ENCODE measurements at places on chromosomes 11 and 22. TPM values are rescaled to one million over a fixed set of nuclear protein-coding genes. Genes with fewer than 3 reads are reported as not detected.

DNA sequence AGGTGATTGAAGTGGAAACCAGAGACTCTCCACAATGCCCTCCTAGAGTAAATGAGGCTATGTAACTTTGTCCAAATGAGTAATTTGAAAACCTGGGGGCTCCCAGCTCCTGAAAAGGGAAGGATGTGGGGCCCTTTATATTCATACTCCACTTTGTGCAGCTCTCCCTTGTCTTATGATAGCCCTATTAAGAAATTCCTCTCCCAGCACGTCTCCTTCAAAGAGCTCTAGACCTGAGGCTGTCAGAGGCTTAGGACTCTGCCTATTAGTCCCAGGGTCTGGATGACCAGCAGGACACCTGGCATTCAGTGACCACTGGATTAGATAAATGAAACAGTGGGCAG lies 2.1 kb downstream of the SLC43A1 start:
- H3K36me3 ChIP-seq: no peaks in the 10 kb centered on the region
- H3K4me1 ChIP-seq: peaks cover 40% of the 10 kb centered on the region
- H3K27me3 ChIP-seq: no peaks in the 10 kb centered on the region
- peak overlapping the region; percentile 94 for H3K4me3 ChIP-seq
- no peak overlapping the region for H3K27ac ChIP-seq
- DNase-seq: no peak

DNA sequence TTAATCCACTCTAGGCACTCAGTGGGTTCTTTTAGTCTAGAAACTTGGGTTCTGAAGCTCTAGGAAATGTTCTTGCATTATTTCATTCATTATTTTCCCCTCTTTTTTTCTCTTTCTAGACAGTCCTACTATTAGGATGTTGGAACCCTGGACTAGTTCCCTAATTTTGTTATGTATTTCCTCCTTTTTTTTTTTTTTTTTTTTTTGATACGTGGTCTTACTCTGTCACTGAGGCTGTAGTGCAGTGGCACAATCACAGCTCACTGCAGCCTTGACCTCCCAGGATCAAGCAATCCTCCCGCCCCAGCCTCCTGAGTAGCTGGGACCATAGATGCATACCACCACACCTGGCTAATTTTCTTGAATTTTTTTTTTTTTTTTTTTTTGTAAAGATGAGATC lies 9.4 kb downstream of the UPB1 start:
- H3K4me3 ChIP-seq: no peak overlapping the region
- no peaks in the 10 kb centered on the region for H3K36me3 ChIP-seq
- H3K27me3 ChIP-seq: no peaks in the 10 kb centered on the region
- peaks cover 29% of the 10 kb centered on the region for H3K4me1 ChIP-seq

- peaks cover 26% of the 10 kb centered on the region for H3K4me1 ChIP-seq
- H3K27ac ChIP-seq: no peak overlapping the region
- H3K36me3 ChIP-seq: peaks cover 6% of the 10 kb centered on the region
- H3K4me3 ChIP-seq: no peak overlapping the region
These were observed 31.4 kb downstream of the NF2 start for GRCh38 chr22:29634847-29635246.

DNA sequence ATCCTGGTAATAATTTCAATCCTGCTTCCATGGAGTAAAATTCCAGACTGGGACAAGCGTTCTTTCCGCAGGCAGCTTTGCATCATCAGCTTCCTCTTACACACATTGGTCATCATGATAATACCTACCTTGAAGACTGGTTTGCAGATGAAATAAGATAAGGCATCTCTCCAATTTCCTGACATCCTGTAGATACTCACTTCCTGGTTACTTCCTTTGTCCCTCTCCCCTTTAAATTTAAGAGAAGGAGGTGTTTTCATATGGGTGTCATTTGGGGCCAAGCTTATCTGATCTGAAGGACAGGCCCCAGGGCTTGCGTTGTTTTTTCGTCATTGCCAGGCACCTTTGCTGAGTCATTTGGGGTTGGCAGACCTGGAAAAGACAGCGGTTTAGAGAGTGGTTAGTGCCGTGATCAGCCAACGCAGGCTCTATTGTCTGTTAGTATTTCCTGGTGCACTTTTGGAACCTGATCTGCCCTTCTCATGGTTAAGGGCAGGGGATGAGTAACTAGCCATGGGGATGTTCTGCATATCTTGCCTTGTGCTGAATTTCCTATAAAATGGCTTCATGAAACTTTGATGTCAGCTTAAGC lies 24.1 kb downstream of the GRAMD1B start:
- no peaks in the 10 kb centered on the region for H3K27me3 ChIP-seq
- H3K36me3 ChIP-seq: no peaks in the 10 kb centered on the region
- peaks cover 3% of the 10 kb centered on the region for H3K4me1 ChIP-seq
- H3K27ac ChIP-seq: no peak overlapping the region
- no peak overlapping the region for H3K4me3 ChIP-seq

- DNase-seq: no peak
- no peak overlapping the region for H3K4me3 ChIP-seq
These were observed 156.3 kb downstream of the GRM5 start for GRCh38 chr11:88909500-88909899.

The EFCAB6 gene
- polyA plus RNA-seq: not detected

GRCh38 chr11:395866-396265 lies 1.9 kb downstream of the PKP3 start:
- no peaks in the 10 kb centered on the region for H3K27me3 ChIP-seq
- no peak overlapping the region for H3K4me3 ChIP-seq
- peaks cover 12% of the 10 kb centered on the region for H3K4me1 ChIP-seq
- DNase-seq: no peak

GRCh38 chr11:64539711-64540427 lies 51.2 kb upstream of the SLC22A12 start:
- DNase-seq: no peak
- peaks cover 8% of the 10 kb centered on the region for H3K4me1 ChIP-seq

- no peaks in the 10 kb centered on the region for H3K36me3 ChIP-seq
- H3K27me3 ChIP-seq: peaks cover 30% of the 10 kb centered on the region
- H3K4me3 ChIP-seq: no peak overlapping the region
- no peak for DNase-seq
- no peak overlapping the region for H3K27ac ChIP-seq
These were observed 5.6 kb upstream of the SEC14L4 start for GRCh38 chr22:30511109-30511508.

The HEPHL1 gene
- polyA plus RNA-seq: 0.05 TPM

DNA sequence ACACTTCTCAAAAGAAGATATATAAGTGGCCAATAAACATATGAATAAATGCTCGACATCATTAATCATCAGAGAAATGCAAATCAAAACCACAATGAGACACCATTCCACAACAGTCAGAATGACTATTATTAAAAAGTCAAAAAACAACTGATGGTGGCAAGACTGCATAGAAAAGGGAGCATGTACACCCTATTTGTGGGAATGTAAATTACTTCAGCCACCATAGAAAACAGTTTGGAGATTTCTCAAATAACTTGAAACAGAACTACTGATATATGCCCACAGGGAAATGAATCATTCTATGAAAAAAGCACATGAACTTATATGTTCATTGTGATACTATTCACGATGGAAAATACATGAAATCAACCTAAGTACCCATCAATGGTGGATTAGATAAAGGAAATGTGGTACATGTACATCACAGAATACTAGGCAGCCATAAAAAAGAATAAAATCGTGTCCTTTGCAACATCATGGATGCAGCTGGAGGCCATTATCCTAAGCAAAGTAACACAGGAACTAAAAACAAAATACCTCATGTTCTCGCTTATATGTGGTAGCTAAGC lies 42.4 kb downstream of the GLYATL2 start:
- no peak for DNase-seq
- H3K4me1 ChIP-seq: no peaks in the 10 kb centered on the region
- H3K36me3 ChIP-seq: no peaks in the 10 kb centered on the region

The KRTAP5-10 gene
- polyA plus RNA-seq: not detected

The DCDC1 gene
- polyA plus RNA-seq: not detected

DNA sequence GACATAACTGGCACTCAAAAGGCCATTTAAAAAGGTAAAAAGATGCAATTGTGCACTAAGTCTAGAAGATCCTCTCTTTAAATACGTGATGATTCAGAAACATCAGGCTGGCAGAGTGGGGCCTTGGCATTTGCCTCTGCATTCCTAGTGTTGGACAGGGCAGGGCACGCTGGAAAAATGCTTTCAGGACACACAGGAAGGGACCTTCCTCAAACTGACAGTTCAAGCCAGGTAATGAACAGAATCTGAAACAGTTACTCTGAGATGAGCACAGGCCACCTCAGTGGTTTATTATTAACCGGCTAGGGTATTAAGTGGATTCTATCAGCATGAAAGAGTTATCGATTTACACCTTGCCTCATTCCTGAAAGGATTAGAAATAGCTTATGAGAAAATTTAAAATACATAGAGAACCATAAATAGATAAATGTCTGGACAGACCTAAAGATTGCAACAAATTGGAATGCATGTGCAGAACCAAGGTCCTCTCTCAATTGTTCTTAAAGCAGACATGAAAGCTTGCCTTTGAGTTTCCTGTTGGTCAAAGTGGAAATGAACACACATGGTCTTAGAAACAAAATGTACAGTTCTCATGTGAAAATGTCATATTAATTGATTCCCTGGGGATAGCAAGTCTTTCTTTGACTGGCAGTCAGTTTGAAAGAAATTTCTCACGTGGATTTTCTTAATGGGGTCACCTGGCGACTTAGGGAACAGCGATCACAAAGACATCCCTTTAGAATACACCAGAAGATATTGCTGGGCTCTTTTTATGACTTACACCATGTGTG lies 21.5 kb upstream of the CSNK2A3 start:
- H3K27ac ChIP-seq: no peak overlapping the region
- no peaks in the 10 kb centered on the region for H3K27me3 ChIP-seq
- no peaks in the 10 kb centered on the region for H3K4me1 ChIP-seq
- no peaks in the 10 kb centered on the region for H3K36me3 ChIP-seq
- no peak overlapping the region for H3K4me3 ChIP-seq
- DNase-seq: no peak

The SHANK2 gene
- polyA plus RNA-seq: not detected

DNA sequence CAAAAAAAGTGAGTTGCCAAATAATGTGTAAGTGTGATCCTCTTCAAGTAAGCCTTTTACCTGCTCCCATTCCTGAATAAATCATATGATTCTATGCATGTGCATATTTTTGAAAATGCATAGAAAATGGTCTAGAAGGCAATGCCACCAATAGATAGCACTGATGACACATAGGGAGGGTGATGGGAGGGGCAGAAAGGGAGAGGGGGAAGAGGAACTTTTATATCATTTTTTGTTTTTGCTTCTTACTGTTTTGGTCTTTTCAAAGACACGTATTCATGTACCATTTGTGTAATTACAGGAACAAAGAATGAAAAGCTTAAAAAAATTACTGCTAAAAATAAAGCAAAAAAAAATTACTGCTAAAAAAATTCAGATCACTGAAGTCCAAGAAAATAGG lies 60.8 kb downstream of the C11orf58 start:
- H3K27ac ChIP-seq: no peak overlapping the region
- H3K36me3 ChIP-seq: no peaks in the 10 kb centered on the region
- peaks cover 7% of the 10 kb centered on the region for H3K4me1 ChIP-seq

- peaks cover 38% of the 10 kb centered on the region for H3K4me1 ChIP-seq
- H3K27ac ChIP-seq: peak overlapping the region; percentile 96
- H3K27me3 ChIP-seq: no peaks in the 10 kb centered on the region
- no peak for DNase-seq
- H3K36me3 ChIP-seq: peaks cover 17% of the 10 kb centered on the region
These were observed 826 bp upstream of the EEF1G start for GRCh38 chr11:62574363-62575071.

DNA sequence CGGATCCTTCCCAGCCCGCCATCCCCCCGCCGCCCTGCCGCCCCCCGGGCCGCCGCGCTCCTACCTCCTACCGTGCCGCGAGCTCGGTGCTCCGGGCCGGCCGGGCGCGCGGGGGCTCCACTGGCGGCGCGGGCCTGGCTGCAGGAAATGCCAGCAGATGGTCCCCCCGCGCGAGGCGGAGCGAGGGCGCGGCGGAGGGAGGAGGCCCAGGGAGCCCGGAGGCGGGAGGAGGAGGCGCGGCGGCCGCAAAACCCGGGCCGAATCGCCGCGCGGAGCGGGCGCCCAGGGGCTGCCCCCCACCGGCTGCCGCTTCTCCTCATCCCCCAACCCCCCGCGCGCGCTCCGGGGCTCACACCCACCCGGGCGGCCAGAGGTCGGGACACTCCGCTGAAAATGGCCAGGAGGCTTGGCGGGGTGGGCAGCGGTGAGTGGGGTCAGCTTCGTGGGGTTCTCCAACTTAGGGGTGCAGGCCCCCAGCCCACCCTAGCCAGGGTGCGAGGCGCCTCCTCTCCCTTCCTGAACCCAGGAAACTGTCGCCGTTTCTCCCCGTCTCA lies at the start of gene OSBPL5:
Gene OSBPL5 (minus strand): TSS at position 159 of the 554 bp plus-strand sequence. CDS start 36,162 bp downstream, outside the sequence.
- H3K27me3 ChIP-seq: peaks cover 80% of the 10 kb centered on the region
- H3K27ac ChIP-seq: no peak within 1 kb of the TSS
- peaks cover 7% of the 10 kb centered on the region for H3K4me1 ChIP-seq
- peak within 1 kb of the TSS; percentile 41 for H3K4me3 ChIP-seq
- no peaks in the 10 kb centered on the region for H3K36me3 ChIP-seq

DNA sequence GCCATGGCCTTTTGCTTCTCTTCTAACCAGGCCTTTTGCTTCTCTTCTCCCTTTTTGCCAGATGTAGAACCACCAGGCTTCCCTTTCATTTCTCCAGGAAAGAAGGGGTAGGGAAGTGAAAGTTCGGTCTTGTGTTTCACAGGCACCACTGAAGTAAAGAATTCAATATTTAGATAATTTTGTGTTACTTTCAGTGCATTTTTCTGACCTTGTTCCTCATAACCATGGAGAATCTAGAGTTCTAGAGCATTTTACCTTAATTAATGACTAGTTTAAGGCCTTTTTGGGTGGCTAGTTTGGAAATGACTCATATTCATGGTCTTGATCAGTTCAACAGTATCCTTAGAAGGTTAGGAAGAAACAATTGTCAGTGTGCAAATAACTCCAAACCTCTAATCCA lies 22.7 kb downstream of the GRAMD1B start:
- no peaks in the 10 kb centered on the region for H3K4me1 ChIP-seq
- H3K4me3 ChIP-seq: no peak overlapping the region
- no peaks in the 10 kb centered on the region for H3K36me3 ChIP-seq
- DNase-seq: no peak
- H3K27ac ChIP-seq: peak overlapping the region; percentile 15
- no peaks in the 10 kb centered on the region for H3K27me3 ChIP-seq

The DUSP8 gene
- 0.05 TPM for polyA plus RNA-seq

The DBX1 gene
- polyA plus RNA-seq: not detected

DNA sequence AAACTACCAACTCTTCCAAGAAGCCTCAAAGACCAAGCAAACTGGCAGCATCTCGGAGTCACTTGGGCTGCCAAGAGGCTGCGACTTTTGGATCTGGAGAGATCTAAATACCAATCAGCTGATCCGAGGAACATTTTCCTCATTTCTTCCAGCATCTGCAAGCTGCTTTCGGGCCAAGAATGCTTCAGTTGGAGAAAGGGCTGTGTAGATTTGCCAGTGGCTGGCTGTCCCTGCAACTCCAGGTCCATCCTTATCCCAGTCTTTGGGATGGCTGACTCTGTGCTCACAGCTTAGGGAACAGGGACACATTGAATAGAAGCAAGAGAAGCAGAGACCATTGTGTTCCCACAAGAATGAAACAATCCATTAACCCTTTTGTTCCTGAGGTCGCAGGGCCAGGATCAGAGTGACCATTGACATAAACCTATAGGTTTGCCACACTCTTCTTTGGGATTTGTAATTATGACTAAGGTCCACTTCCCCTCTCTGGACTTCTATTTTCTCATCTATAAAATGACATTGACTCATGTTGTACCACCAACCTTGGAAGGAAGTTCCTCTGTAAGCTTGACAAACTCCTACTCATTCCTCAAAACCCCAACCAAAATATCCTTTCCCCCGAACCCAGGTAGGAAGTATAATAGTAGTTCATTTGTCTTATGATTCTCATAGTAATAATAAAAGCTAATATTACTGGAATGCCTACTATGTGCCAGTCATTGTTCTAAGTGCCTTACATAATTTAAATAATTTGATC lies 340.8 kb downstream of the MN1 start:
- H3K27ac ChIP-seq: no peak overlapping the region
- no peaks in the 10 kb centered on the region for H3K4me1 ChIP-seq
- no peak for DNase-seq

The LIPT2 gene
- polyA plus RNA-seq: 30.4 TPM

Measured in naive B cell (primary cell).